Cardiac septum (tissue), 1 donor: ENCODE measurements at places on chromosomes 3 and 15.
A peak's percentile ranks its signal among the peaks of the same experiment; 100 is the strongest.

DNA sequence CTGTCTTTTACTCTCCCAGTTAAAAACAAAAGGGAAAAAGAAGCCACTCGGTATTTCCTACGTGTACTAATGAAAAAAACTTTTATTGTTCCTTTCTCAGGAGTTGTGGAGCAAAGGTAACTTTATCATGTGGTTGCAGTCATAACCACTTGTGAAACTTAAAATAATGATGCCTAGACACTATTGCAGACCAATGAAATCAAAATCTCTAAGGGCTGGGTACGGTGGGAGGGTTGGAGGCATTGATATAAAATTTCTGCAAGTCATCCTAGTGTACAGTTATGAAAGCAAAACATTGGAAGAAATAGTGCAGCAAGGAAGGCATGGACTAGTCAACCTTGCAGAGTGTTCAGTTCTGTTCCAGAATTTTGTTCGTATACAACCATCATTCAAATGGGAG, 808.8 kb downstream of the TUSC7 start:
- DNase-seq, result no peak

- no peak for DNase-seq
Measured at GRCh38 chr15:69876064-69876940, 221.4 kb downstream of the TLE3 start.

GRCh38 chr3:178392511-178392926, 143.7 kb upstream of the KCNMB2 start:
- no peak for DNase-seq

DNA sequence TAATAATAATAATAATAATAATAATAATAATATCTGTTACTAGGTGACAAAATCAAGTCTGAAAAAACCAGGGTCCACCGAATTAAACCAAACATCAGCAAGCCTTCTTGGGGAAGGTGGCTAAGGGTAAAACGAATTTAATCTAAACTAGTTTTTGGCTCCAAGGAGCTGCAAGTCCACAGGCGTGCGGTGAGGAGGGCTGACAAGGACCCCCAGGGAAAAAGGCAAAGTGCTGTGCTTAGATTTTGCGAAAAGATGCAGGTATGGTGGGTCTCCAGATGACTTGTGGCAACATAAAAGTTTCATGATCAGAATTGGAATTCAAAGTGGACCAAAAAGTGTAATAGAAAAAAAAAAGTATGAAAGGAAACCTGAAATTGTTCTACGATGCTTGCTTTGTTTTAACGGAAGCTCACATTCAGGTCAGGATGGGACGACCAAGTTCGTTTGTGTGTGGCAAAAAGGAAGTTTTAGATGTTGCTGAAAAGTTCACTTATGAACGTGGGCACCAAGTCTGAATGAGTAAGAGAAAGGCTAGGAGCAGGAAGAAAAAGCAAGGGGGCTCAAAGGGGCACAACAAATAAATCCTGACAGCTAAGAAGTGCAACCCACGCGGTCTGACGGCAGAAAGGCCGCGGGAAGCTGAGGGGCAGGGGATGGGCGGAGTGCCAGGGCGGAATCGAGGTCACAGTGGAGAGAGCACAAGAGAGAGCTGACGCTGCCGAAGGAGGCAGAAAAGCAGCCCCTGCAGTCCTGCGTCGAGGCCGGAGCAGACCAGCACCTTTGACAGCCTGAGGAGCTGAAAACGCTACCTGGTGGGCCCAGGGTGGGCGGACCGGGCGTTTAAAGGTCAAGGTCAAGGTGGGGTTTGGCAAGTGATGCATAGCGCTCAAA, 1.1 kb downstream of the WDR82 start:
- peak; percentile 88 for DNase-seq

GRCh38 chr3:137050281-137050680, 92.5 kb downstream of the IL20RB start:
- no peak for DNase-seq

DNA sequence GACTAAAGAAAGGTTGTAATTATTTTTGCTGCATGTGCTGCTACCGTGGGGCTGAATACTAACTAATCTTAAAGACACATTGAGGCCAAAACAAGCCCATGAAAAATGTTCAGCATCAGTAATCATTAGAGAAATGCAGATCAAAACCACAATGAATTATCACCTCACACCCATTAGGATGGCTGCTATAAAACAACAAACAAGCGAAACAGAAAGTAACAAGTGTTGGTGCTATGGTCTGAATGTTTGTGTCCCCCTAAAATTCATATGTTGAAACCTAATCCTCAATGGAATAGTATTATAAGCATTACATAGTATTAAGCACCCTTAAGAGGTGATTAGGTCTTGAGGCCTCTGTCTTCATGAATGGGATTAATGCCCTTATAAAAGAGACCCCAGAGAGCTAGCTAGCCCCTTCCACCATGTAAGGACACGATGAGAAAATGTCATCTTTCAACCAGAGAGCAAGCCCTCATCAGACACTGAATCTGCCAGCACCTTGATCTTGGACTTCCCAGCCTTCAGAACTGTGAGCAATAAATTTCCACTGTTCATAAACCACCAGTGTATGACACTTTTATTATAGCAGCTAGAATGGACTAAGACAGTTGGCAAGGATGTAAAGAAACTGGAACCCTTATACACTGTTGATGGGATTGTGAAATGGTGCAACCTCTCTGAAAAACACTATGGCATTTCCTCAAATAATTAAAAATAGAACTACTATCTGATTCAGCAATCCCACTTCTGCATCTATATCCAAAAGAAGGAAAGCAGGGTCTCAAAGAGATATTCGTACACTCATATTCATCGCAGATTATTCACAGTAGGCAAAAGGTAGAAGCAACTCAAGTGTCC, 76.1 kb downstream of the REC114 start:
- DNase-seq, result no peak

DNA sequence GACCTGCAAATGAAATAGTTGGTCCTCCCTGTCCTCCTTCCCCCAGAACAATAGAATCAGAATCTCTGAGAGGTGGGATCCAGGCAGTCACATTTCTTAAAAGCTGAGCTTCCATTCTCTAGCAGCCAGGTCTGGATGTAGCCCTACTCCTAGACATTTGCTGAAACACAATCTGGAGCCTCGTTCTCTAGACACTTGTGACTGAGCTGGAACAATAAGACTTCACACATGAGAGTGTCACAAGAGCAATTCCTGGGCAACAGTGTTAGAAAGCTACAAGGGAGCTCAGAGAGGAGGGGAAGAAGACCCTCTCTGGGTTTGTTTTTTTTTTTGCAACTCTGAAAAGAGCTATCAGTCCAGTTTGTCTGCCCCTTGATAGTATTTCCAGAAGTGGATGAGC, 14.5 kb downstream of the CORO2B start:
- no peak for DNase-seq

DNA sequence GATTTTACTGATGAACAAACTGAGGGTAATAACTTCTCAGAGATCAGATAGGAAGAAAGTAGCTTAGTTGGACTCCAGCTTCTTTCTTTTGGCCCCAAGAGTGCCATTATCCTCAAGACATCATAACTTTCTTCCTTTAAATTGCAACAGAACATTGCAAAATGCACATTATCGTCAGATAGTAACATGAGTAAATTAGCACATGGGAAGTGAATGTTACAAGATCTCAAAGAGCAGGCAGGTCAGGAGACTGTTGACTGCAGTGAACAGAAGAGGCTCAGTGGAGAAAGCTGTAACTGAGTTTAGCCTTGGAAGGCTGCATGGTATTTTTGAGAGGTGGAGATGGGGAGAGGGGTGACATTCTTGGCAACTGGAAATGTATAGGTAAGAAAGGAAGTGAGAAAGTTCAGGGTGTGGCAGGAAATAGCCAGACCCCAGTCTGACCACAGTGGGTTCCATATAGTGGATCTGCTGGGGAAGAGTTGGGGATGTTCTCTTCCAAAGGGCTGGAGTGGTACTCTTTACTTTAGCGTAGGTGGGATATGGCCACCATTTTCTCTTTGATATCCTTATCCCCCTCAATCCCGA, 307.7 kb downstream of the RPLP1 start:
- no peak for DNase-seq

GRCh38 chr3:170180079-170180907, 1.2 kb downstream of the PHC3 start:
- no peak for DNase-seq

DNA sequence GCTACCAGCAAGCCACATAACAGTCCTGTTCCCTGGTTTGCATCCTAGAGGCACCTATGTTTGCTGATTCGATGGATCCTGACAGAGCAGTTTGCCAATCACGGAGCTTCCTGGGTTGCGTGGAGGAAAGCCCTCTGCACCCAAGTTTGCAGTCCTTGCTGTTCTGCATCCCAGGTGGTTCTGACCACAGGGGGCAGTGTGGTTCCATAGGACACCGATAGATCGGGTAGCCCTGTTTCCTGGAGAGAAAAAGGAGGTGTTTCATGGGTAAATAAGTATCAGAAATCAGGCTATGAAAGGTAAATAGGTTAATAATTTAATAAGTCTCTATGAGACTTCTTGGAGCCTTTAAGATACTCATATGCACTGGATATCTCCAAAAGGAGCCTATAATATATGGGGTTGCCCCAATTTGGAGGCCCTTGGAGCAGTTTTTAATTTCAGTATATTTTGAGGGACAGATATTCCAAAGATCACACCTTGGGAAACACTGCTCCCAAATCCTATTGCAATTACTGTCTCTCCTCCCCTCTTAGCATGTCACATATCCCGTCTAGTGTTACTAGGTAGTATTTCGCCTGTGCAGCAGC, 194.6 kb upstream of the TPM1 start:
- no peak for DNase-seq

DNA sequence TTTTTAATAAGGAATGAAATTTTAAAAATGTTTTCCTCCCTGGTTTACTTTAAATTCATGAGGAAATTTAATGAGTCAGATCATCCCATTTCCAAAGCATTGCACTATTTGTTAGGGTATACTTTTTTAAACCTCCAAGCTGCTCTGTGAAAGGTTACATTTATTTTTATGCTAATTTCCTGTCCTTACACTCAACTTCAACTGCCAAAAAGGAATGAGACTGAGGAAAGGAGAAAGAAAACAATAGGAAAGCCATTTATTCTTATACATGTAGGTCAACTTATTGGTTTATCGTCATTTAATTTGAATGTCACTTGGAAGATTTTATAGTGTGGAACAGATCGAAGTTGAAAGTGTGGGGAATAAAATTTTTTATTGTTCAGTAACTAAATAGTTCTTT, 104.1 kb downstream of the ALCAM start:
- no peak for DNase-seq

- no peak for DNase-seq
Measured at GRCh38 chr3:14805961-14806537, 12.7 kb upstream of the FGD5 start.

- DNase-seq, result no peak
Measured at GRCh38 chr3:70277304-70277703, 35.1 kb downstream of the MDFIC2 start.

DNA sequence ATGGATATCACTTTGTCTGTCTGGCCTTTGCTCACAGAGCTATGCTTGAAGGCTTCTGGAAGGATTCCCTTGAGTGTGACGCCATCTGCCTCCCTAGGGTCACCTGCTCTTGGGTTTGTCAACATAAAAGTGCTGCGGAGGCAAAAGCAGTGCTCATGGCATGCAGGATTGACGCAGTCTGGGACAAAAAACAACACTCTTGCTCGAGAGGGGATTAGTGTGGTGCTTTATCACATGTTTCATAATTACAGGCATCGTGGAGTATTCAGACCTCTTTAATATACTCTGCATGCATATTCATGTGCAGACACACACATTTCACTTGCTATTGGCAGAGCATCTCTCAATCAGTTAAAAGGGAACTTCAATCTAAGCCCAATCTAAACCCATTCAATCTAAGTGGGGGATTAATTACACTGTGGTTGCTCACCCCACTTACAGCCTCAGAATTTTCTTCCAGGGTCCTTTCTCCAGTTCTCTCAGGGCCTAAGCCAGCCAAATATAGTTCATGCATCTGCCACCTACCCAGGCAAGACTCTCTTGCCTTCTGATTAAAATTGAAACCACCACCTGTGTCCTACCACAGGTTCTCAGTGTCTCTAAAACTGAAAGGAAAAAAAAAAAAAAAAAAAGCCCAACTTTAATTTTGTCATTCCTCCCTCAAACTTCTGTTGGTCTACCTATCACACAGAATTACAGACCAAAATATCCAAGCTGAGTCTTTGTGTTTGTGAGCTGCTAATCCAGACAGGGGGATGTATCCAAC, 75.6 kb downstream of the BFSP2 start:
- DNase-seq, result no peak

GRCh38 chr3:76585794-76586392, 454.0 kb upstream of the ROBO2 start:
- DNase-seq, result no peak

GRCh38 chr3:119333773-119334509, 39.8 kb downstream of the ARHGAP31 start:
- no peak for DNase-seq

GRCh38 chr3:123371426-123371825, 77.5 kb downstream of the ADCY5 start:
- DNase-seq, result peak; percentile 63

DNA sequence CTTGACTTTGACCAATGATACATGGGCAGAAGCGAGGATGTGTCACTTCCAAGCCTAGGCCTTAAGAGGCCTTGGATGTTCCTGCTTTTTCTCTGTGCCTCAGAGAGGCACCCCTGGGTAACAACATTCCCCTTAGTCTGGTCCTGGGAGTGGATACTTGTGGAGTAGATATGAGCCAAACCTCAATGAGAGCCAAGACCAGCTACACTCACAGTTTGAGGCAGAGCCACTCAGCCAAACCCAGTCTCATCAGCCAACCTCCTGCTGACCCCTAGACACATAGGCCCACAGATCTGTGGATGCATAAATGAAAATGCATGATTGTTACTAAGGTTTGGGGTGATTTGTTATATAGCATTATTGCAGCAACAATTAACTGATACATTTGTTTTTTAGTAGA, 114.2 kb downstream of the ZNF621 start:
- DNase-seq, result no peak

DNA sequence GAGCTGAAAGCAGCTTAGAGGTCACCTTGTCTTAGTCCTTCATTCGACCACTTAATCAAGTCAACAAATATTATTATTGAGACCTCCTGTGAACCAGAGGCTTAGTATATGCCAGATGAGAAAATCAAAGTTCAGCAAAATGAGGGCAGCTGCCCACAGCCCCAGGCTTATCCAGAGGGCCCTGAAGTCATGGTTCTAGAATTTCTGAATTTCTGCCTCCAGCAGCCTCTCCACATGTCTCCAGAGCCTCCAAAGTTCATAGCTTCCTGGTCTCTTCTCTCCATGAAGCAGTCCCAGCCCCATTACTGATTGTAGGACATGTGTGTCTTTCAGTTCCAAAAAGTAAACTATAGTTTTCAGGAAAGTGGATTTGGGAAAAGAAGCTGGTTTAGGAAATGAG, 96.9 kb upstream of the TSC22D2 start:
- no peak for DNase-seq

GRCh38 chr3:101383656-101384055, 63.3 kb upstream of the IMPG2 start:
- DNase-seq, result no peak

DNA sequence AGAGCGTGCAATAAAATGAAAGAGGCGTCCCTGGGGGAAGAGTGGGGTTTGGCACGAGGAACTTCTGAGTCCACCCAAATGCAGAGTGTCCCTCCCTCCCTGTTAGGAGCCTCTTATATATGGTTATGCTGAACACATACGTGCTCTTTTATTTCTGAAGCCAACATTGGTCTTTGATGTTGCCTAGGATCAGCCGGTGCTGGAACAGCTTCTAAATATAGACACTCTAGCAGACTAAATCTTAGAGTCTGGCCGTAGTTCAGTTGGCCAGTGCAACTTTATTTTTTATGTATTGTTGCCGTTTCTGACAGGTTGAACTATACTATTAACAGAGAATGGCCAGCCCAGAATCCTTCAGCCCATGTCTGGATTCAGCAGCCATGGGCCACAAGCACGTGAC, 128.7 kb downstream of the GHSR start:
- no peak for DNase-seq

GRCh38 chr15:65044724-65045481, at the start of gene SLC51B:
TSS of gene SLC51B (plus strand) at chr15:65045387. CDS start at chr15:65050005, 4,618 bp downstream.
- DNase-seq, result no peak

GRCh38 chr3:184583578-184584451, 22.2 kb downstream of the EPHB3 start:
- DNase-seq, result no peak
